ENCODE measurements at places on chromosomes 1 and 21. TPM values are rescaled to one million over a fixed set of nuclear protein-coding genes. Genes with fewer than 3 reads are reported as not detected.
A peak's percentile ranks its signal among the peaks of the same experiment; 100 is the strongest.

The AMY1B gene
- total RNA-seq = not detected

The NFIA gene
- 3.4 TPM for total RNA-seq

The KRTAP13-2 gene
- not detected for total RNA-seq

The FAM131C gene
- total RNA-seq = 0.48 TPM

The CADM3 gene
- total RNA-seq = 10.0 TPM

The DNAI4 gene
- 8.0 TPM for total RNA-seq

GRCh38 chr1:8902765-8903164 lies 24.3 kb upstream of the ENO1 start:
- no peak for DNase-seq
- no peaks in the 10 kb centered on the region for H3K36me3 ChIP-seq
- no peak overlapping the region for H3K27ac ChIP-seq
- H3K27me3 ChIP-seq = no peaks in the 10 kb centered on the region

- no peak overlapping the region for H3K27ac ChIP-seq
- H3K4me1 ChIP-seq = peaks cover 6% of the 10 kb centered on the region
These were observed 100.1 kb upstream of the AKT3 start for GRCh38 chr1:243950166-243950565.

- H3K4me3 ChIP-seq = no peak overlapping the region
- H3K27ac ChIP-seq = no peak overlapping the region
- DNase-seq = no peak
- H3K36me3 ChIP-seq = peaks cover 21% of the 10 kb centered on the region
- H3K4me1 ChIP-seq = no peaks in the 10 kb centered on the region
These were observed 120.5 kb downstream of the LTN1 start for GRCh38 chr21:28872218-28872617.

DNA sequence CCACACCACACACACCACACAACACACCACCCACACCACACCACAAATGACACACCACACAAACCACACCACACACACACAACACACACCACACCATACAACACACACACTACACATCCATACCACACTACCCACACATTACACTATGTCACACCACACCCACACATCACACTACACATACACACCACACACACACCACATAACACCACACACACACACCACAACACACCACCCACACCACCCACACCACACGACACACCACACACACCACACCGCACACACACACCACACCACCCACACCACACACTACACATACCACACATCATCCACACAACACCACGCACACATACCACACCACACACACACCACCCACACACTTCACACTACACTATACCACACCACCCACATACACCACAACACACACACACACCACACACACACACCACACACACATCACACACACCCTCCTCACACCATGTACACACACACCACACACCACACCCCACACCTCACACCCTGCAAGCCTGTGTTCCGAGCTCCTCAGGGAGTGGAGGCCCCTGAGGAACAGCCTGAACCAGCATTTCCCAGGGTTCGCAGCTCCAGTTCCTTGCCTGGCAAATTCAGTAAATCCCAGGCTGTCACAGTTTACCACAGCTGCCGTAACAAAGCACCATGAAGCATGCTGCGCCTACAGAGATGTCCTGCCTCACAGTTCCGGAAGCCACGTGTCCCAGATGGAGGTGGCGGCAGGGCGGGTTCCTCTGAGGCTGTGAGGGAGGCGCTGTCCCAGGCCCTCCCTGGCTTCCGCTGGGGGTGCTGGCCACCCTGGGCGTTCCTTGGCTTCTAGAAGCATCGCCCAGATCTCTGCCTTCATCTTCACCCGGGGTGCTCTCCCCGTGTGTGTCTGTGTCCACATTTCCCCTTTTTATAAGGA lies 69.8 kb upstream of the ATP5PO start:
- H3K36me3 ChIP-seq = peaks cover 3% of the 10 kb centered on the region
- no peak overlapping the region for H3K4me3 ChIP-seq
- H3K27me3 ChIP-seq = no peaks in the 10 kb centered on the region
- peak overlapping the region; percentile 79 for H3K27ac ChIP-seq
- DNase-seq = no peak

- no peak for DNase-seq
- H3K27me3 ChIP-seq = no peaks in the 10 kb centered on the region
- H3K4me1 ChIP-seq = no peaks in the 10 kb centered on the region
These were observed 300.9 kb downstream of the BRINP3 start for GRCh38 chr1:190176776-190177175.

- H3K4me1 ChIP-seq = peaks cover 30% of the 10 kb centered on the region
- H3K4me3 ChIP-seq = peak overlapping the region; percentile 71
- H3K27me3 ChIP-seq = no peaks in the 10 kb centered on the region
- peak; percentile 46 for DNase-seq
- H3K36me3 ChIP-seq = no peaks in the 10 kb centered on the region
- H3K27ac ChIP-seq = no peak overlapping the region
These were observed 972 bp downstream of the CFAP410 start for GRCh38 chr21:44337941-44338895.

DNA sequence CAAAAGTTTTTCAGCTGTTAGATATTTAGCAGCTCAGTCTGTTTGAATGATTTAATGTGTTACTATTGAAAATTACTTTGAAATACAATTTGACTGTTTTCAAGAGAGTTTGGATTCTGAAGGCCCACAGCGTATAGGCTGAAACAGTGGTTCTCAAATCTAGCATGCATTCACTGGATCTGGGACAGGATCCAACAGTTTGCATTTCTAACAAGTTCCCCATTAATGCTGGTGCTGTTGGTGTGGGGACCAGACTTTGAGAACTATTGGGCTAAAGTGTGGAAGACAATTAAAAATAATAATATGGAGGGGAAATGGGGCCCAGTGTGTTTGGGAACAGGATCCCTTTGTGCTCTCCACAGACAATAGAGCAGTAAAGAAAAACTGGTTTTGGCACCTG lies 31.9 kb downstream of the ITSN1 start:
- H3K36me3 ChIP-seq = no peaks in the 10 kb centered on the region
- no peak overlapping the region for H3K4me3 ChIP-seq
- H3K4me1 ChIP-seq = peaks cover 31% of the 10 kb centered on the region

GRCh38 chr1:204306076-204306475 lies 53.7 kb downstream of the PLEKHA6 start:
- H3K27me3 ChIP-seq = peaks cover 57% of the 10 kb centered on the region
- DNase-seq = no peak
- H3K36me3 ChIP-seq = no peaks in the 10 kb centered on the region
- H3K4me3 ChIP-seq = no peak overlapping the region

DNA sequence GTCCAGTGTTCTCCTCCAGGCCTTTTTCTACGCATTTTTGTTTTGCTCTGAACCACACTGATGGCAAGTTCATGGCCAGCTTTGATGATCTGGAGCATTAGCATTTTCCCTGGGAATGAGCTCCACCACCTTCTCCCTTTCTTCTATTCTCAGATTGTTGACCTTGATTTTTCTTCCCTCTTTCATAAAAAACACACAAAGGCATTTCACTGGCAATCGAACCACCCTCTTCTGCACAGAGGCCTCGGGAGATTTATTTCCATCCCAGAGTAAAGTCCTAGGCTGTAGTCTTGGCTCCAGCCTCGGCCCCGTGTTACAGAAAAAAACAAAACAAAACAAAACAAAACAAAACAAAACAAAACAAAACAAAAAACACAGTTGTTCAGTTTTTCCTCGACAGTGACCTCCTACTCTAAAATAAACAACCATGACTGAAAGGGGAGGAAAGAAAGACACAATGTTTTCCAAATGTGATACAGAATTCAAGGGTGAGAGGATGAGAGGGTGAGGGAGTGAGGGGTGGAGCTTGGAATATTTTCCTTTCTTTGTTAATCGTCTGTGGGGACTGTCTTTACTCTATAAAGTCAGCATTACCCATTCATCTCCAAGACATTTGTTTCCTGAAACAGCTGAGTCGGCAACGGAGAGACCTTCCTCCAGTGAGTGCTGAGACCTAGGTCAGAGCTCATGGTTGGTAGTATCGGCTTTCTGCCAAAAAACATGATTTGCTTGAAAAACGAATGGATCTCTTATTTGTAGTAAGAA lies 29.8 kb upstream of the RNF186 start:
- DNase-seq = no peak
- H3K4me3 ChIP-seq = no peak overlapping the region
- no peak overlapping the region for H3K27ac ChIP-seq
- peaks cover 14% of the 10 kb centered on the region for H3K4me1 ChIP-seq
- no peaks in the 10 kb centered on the region for H3K36me3 ChIP-seq

DNA sequence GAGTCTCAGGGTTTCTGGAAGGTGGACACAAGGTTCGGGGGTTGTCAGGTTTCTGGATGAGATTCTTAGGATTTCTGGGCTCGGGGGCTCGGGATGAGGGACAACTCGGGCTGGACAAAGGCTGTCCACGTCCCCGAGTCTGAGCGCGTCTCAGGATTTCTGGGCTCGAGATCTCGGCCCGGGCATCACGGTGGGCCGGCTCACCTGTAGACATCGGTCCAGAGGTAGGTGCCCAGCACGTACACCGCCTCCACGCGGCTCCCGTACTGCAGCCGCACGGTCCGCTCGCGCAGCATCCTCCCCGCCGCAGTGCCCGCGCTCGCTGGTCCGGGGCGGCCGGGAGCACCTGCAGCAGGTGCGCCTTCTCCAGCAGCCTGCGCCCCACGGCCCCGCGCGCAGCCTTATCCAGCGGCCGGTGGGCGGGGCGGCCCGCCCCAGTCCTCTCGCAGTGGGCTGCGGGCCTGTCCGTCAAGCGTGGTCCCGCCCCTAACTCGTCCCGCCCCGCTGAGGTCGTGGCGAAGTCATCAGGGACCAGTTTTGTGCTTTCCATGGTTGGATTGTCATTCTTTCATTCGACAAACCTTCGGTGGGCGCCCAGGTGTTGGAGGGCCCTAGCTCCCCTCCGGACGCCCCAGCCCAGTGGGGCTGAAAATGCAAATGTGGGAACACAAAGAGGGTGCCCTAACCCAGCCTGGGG lies at the start of gene PADI2:
TSS of gene PADI2 (minus strand) at position 376 of the 697 bp plus-strand sequence. CDS start at position 296, 80 bp downstream.
- H3K4me1 ChIP-seq = peaks cover 5% of the 10 kb centered on the region
- peak; percentile 53 for DNase-seq
- H3K36me3 ChIP-seq = no peaks in the 10 kb centered on the region
- peaks cover 69% of the 10 kb centered on the region for H3K27me3 ChIP-seq

- DNase-seq = no peak
- no peak overlapping the region for H3K27ac ChIP-seq
- H3K4me1 ChIP-seq = no peaks in the 10 kb centered on the region
- peaks cover 12% of the 10 kb centered on the region for H3K36me3 ChIP-seq
These were observed 22.1 kb upstream of the SH3D21 start for GRCh38 chr1:36284061-36284460.

DNA sequence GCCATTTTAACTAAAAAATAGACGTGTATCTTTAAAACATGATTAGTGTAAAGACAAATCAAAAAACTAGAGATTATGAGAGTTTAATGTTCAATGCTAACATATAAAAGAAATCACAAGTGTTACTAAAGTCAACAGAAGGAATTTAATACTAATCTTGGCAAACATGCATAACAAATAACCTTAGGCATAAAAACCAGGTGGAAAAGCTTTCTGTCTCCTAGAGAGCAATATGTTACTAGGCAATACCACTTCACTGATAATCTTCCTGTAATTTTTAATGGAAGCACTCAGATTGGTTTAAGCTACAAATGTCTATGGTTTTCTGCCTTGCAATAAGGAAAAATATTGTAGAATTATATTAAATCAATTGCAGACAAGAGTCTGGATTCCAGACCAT lies 121.9 kb downstream of the NME7 start:
- no peak overlapping the region for H3K27ac ChIP-seq
- peaks cover 5% of the 10 kb centered on the region for H3K4me1 ChIP-seq
- DNase-seq = no peak
- H3K36me3 ChIP-seq = no peaks in the 10 kb centered on the region
- H3K27me3 ChIP-seq = no peaks in the 10 kb centered on the region
- H3K4me3 ChIP-seq = no peak overlapping the region

DNA sequence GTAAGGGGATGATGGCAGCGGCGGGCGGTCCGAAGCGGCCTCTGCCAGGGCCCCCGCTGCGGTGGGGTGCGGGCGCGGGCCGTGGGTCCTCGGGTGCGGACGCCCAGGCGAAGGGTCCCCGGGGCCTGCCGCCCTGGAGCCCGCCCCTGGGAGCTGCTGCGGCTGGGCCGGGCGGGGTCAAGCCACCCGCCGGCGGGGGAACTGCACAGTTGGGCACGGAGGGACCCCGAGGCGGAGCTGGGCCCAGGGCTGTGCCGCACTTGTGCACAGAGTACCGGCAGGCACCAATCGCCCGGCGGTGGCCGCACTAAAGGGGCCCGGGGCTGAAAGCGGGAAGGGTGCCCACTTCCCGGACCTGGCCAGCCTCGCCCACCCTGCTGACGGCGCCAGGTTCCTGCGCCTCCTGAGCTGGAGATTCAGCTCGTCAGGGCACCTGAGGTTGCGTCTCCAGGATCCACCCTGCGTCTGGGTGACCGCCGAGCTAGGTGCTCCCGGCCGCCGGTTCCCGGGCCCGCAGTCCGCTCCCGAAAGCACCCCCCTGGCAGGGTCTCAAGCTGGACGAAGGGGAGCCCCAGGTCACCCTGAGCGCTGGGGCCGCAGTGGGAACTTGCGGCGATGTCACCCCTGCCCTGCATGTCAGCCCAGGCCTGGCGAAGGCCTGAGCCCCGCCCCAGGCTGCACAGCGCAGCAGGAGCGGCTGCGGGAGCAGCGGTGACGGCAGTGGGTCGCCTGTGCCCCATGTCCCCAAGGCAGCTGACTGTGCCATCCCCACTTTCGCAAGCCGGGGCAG lies 56.7 kb upstream of the ETV3 start:
- no peak overlapping the region for H3K27ac ChIP-seq
- H3K4me1 ChIP-seq = peaks cover 3% of the 10 kb centered on the region
- no peaks in the 10 kb centered on the region for H3K36me3 ChIP-seq
- H3K4me3 ChIP-seq = no peak overlapping the region

GRCh38 chr1:31583082-31583994 lies 7.0 kb downstream of the TINAGL1 start:
- H3K36me3 ChIP-seq = no peaks in the 10 kb centered on the region
- peaks cover 14% of the 10 kb centered on the region for H3K27me3 ChIP-seq
- no peaks in the 10 kb centered on the region for H3K4me1 ChIP-seq
- DNase-seq = no peak
- H3K27ac ChIP-seq = peak overlapping the region; percentile 71

GRCh38 chr1:246128494-246129069 lies 378.5 kb downstream of the SMYD3 start:
- H3K36me3 ChIP-seq = no peaks in the 10 kb centered on the region
- peaks cover 10% of the 10 kb centered on the region for H3K4me1 ChIP-seq
- H3K4me3 ChIP-seq = no peak overlapping the region
- H3K27me3 ChIP-seq = no peaks in the 10 kb centered on the region
- DNase-seq = no peak

DNA sequence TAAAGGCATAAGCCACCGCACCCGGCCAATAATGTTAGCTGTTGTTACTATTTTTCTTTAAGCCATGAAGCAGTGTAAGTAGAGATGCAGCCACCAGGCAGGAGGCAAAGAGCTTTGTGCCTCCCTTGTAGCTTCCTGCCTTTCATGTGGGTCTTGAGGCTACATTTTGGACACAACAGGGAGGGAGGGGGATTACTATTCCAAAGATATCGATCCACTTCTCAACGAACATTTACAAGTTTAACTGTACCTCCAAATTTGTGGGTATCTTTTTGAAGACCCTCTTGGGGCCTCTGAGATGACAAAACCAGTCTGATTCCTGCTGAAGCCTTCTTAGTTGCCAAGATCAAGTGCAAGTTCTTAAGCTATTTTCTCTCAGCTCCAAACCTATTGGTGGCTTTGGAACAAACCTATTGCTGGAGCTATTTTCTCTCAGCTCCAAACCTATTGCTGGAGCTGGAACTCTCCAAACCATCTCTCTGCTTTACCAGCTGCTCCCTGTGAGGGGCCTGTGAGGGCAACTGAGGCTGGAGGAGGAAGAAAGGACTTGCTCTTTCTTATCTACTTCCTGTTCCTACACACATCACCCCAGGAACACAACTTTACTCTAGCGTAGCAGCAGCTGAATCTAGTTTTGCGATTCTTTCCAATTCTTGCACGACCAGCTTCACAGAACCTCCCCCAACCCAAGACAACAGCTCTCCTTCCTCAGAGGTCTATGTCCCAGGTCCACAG lies 16.1 kb upstream of the RCAN3 start:
- no peak for DNase-seq
- H3K4me3 ChIP-seq = no peak overlapping the region
- no peaks in the 10 kb centered on the region for H3K36me3 ChIP-seq
- peaks cover 2% of the 10 kb centered on the region for H3K4me1 ChIP-seq

All from neural crest cell (in vitro differentiated cells).